ENCODE measurements at places on chromosomes 4 and X. TPM values are rescaled to one million over a fixed set of nuclear protein-coding genes. Genes with fewer than 3 reads are reported as not detected.

DNA sequence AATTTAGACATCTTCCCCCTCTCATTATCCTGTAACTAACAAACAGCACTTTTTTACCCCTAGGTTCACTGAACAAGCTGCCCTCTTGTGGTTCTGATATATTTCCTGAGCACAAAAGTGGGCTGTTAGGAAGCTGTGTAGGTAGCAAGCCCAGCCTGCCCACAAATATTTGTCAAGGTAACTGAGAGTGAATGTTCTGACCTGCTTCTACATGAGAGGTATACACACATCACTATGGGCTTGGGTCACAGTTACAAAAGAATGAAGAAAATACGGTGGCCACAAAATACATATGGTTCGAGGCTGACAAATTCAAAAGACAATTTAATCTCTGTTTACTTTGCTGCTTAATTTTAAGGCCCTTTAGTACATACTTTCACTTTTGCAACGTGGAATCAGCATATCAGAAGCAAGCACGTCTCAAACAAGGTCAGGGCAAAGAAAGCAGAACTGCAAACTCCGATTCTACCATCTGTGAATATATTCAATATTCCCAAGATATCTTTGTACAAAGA is 78.7 kb downstream of the RBM47 start:
- no peak for DNase-seq

- no peak for DNase-seq
Measured at GRCh38 chr4:7165874-7166201, 26.5 kb upstream of the SORCS2 start.

GRCh38 chr4:38765382-38765781 is 17.4 kb downstream of the TLR10 start:
- DNase-seq = no peak

Gene DKK2
- 3.9 TPM for total RNA-seq

Gene DAPP1
- 0.73 TPM for total RNA-seq

Gene PLS3
- 14.6 TPM for total RNA-seq

GRCh38 chrX:155877288-155877687 is 3.9 kb upstream of the VAMP7 start:
- no peak for DNase-seq

DNA sequence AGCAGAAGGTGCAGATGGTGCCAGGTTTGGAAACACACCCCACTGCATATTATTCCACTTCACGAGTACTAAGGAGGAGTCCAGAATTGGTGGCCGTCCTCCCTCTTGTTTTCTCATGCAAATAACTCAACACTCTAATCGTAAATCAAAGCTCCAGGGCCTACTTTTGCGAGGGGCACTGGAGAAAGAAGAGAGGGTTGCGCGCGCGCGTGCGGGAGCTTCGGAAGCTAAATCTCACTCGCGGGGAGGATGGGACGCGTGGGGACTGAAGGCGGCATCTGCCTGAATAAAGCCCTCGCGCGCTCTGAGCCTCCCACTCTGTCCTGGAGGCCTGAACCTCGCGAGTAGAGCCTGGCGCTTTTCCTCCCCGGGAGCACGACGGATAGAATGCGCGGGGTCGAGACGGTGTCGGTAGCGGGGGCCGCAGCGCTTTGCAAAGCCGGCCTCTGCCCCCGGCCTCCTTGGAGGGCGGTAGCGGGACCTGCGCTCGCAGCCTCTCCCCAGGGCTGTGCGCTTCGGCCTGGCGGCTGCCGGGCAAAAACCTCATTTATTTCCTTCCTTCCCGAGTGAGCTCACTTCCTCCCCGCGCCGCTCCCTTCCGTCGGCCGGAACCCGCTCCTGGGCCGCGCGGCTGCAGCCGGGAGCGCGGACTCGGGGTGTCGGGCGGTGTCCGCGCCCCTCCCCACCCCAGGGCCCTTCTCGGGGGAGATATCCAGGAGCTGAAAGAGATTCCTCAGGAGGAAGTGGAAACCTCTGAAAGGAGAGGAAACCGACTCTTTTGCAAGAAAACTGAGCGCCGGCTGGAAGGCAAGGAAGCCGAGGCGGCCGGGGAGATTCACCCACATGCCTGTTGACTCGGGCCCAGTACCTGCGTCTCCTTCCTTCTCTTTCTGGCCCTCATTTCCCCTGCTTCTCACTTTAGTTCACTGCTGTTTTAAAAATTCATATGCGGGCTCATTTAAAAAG is 20.7 kb downstream of the HAND2 start:
- DNase-seq = peak; percentile 57

Gene PRDM8
- 47.9 TPM for total RNA-seq

GRCh38 chr4:176404621-176405020 is 84.9 kb downstream of the SPCS3 start:
- DNase-seq = no peak

GRCh38 chr4:140266958-140267568 is 106.4 kb upstream of the SCOC start:
- DNase-seq = no peak

DNA sequence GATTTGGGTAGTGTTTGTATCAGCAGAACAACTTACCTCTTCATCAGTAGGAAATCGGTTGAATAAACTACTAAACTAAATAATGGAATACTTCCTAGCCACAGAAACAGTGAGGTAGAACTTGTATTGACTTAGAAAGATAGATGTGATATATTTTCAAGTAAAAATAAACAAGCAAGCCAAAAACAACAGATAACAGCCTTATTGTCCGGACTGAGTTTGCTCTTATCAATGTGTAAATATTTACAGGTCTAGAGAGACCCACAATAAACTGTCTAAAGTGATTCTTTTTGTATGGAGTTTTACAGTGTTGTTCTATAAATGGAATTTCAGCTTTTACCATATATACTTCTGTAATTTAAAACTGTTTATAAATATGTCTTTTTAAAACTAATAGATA is 721.8 kb downstream of the ADGRL3 start:
- no peak for DNase-seq

Gene XAGE1A
- total RNA-seq = not detected

GRCh38 chr4:6113641-6114040 is 86.7 kb downstream of the JAKMIP1 start:
- DNase-seq = no peak

DNA sequence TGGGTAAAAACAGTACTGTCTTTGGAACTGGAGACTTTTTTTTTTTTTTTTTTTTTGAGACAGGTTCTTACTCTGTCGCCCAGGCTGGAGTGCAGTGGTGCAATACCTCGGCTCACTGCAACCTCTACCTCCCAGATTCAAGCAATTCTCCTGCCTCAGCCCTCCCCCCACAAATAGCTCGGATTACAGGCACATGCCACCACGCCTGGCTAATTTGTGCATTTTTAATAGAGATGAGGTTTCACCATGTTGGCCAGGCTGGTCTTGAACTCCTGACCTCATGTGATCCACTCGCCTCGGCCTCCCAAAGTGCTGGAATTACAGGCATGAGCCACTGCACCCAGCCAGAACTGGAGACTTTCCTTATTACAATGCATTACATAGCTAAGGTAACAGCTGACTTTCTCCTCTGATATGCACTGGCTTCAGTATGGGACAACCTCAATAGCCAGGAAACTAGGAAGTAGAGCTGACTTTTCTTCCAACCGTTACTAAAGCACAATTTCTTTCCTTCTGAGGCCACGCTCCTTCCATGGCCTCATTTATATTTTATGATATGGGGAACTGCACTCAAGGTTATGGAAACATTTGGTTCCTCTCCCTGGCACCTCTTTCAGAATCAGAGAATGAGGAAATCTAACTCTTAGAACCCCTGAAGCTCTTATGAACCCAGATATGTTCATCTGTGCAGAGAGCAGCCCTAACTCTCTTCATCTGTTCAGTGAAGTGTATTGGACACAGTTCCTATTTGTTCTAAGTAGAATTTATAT is 53.5 kb upstream of the FAM9B start:
- DNase-seq = no peak

- no peak for DNase-seq
Measured at GRCh38 chr4:180757927-180758326, 1485.3 kb upstream of the TENM3 start.

DNA sequence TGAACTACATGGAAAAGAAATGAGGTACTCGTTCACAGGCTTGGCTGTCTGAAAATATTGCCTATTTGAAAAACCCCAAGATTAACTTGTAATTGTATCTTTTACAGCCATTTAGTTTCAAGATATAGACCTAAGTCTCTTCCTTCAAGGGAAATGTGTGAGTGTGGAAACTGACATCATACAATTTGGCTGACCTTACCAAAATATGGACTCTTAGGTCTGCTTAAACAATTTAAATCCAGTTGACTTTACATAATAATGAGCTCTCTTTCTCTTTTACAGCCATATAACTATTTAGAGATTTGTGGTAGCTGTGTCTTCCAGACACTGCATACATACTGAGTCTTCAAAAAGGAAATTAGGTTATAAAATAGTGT is 186.9 kb downstream of the NR3C2 start:
- no peak for DNase-seq

GRCh38 chrX:30949554-30949953 is 60.5 kb upstream of the TAB3 start:
- no peak for DNase-seq

DNA sequence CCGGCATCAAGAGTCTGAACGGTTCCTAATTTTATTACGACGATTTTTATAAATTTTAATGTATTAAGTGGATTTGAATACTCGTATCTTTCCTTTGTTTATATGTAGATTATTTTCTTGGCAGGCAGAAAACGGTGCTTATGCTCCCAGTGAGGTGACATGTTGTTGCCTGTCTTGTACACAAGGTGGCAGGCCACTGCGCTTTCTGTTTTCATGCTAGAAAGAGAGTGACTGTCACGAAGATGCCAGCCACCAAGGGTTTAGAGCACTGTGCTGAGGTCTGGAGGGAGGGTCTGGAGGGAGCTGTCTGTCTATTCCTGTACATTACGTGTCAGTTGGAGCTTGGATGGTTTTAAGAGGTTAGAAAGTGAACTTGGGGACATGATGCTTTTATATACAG is 87.7 kb downstream of the SHROOM2 start:
- peak; percentile 32 for DNase-seq

DNA sequence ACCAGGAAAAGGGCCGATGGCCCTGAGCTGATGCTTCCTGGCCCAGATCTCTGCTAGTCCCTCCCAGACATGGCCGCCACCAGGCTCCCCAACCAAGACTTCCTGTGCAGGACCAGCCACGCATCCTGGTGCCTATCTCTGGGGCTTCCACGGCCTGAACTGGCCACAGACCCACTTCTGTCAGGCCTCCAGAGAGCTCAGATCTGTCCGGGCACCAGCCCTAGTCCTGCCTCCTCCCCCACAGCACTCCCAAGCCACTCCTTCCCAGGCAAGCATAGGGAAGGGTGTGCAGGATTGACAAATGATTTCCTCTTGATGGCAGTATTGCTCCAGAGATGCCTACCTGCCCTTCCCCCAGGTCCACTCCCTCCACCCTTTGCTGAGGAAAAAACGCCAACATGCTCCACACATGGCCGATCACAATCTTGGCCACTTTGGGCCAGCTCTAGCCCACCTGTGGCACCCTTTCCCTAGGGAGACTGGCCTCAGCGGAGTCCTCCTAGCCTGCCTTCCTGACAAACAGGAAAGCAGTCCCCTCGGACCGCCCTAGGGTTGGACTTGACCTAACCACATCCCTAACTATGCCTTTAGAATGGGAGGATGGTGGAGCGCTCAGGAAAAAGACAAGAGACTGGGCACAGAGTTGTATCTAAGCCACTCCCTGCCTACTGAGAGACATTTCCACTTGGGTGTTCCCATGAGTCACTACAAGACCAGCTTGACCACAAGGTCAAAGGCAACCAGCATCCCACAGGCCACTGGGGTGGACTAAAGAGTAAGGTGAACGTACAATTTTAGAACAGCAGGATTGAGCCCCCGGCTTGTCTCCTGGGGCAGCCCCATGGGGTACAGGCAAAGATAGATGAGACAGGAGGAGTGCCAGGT is 277.5 kb upstream of the AGTR2 start:
- peak; percentile 57 for DNase-seq

Gene FBXO8
- total RNA-seq = 32.1 TPM

GRCh38 chr4:25783943-25784342 is 78.8 kb downstream of the SEL1L3 start:
- no peak for DNase-seq

GRCh38 chr4:30172416-30172815 is 547.8 kb upstream of the PCDH7 start:
- DNase-seq = no peak

DNA sequence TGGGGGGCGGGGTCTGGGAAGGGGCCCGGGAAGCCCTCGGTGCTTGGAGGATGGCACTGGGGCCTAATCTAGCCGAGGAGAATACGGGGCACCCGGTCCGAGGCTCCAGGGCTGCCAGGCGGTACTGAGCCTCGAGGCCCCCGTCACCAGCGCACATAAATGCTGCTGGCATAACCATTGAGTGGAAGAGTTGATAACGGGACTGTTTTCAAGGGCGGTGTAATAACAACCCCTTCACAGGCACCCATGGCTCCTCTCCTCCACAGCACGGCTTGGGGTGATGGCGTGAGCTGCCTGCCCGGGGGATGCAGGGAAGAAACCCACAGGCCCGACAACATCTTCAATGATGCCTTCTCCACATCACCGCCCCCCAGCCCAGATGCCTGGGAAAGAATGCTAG is 130.7 kb downstream of the FAM53A start:
- no peak for DNase-seq

Gene AMOT
- total RNA-seq = 15.4 TPM

GRCh38 chr4:37555322-37555721 is 130.9 kb downstream of the RELL1 start:
- DNase-seq = no peak

DNA sequence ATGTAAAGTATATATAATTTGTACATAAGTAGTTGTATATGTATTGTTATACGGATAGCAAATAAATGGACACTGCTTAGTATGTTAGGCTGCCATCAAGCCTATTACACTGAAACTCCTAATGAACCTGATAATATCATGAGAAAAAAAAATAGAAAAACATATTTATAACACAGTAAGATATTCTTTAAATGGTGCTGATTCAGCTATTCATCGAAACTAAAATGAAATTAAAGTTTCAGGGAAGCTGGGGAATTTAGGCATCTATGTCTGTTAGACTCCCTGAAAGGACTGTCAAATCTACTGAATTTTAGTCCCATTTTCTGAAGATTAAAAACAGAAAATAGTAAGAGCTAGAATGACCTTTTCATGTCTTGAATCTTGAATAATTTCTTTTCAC is 647.1 kb upstream of the PABPC4L start:
- DNase-seq = no peak

Gene CASP3
- total RNA-seq = 54.3 TPM

DNA sequence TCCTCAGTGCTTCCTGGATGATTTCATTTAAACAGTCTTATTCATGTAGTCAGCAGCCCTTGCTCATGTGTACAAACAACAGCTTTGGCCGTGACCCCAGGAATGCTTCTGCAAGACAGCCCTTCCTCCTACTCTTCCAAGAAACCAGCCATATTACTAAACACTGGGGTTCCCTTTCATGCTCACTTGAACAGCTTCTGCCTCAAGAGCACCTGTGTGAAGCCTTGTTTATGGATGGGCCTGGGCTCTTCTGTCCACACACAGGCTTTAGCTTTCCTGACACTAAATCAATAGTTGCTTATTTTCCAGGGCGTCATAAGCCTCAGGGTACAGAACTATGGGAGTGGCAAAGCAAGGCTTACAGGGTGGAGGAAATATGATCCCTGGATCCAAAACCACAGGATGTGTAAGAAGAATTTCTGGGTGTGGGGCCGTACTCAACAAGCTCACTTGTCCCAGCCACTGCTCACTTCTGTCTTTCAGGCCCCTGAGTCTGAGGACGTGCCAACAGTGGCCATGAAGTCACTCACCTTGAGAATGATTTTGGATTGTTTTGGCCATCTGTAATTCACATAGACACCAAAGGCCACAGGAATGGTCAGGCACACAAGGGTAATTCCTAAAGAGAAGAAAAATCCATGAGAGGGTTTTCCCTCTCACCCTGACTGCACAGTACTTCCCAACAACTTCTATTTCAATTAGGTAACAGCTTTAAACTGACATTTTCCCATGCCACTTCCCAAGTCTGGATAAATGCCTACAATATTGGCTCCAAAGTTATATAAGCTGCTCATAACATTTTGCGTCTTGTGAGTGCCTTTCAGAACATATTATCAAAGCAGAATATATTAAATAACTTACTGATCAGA is 17.7 kb downstream of the SLC10A6 start:
- DNase-seq = no peak

Data from cerebellum (tissue), 4 donors.